Ovary (tissue), 10 donors: ENCODE measurements at places on chromosomes 1 and 21. TPM values are rescaled to one million over a fixed set of nuclear protein-coding genes. Genes with fewer than 3 reads are reported as not detected.

CA6 gene
- not detected for polyA plus RNA-seq

KCNE2 gene
- 0.33 TPM for polyA plus RNA-seq

NR1I3 gene
- polyA plus RNA-seq = not detected

- no peak for DNase-seq
Measured at GRCh38 chr1:223870617-223871574, 25.1 kb upstream of the TP53BP2 start.

NIPAL3 gene
- polyA plus RNA-seq = 18.3 TPM

GRCh38 chr1:217681806-217682205, 50.7 kb downstream of the SPATA17 start:
- no peak for DNase-seq

NLRP3 gene
- polyA plus RNA-seq = 2.2 TPM

DNA sequence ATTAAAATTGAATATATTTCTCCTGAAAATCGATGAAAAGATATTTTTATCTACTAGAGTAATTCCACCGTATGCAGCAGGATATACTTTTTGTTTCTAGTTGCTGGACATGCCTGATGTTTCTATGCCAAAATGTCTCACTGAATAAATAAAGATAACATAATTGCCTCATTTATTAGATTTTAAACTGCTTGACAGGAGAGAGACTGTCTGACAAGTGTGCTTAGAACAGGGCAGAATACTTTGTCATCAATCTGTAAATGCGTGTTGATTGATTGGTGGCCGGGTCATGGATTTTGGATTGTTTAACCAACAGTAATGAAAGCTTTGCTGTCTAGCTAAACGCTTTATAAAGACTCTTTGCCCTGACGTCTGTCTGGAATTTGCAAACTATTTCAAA, 339.0 kb downstream of the CHRM3 start:
- no peak for DNase-seq

PTPRF gene
- 24.4 TPM for polyA plus RNA-seq

DNA sequence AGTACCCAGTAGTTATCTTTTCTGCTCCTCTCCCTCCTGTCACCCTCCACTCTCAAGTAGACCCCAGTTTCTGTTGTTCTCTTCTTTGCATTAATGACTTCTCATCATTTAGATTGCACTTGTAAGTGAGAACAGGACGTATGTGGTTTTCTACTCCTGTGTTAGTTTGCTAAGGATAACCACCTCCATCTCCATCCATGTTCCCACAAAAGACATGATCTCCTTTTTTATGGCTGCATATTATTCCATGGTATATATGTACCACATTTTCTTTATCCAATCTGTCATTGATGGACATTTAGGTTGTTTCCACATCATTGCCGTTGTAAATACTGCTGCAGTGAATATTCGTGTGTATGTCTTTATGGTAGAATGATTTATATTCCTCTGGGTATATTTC, 1346.5 kb downstream of the MRPL39 start:
- DNase-seq = no peak

GPR3 gene
- 0.12 TPM for polyA plus RNA-seq

CXADR gene
- polyA plus RNA-seq = 0.33 TPM

- no peak for DNase-seq
Measured at GRCh38 chr1:212685429-212685828, 14.2 kb downstream of the BATF3 start.
